ENCODE measurements at places on chromosomes 2 and 18.

DNA sequence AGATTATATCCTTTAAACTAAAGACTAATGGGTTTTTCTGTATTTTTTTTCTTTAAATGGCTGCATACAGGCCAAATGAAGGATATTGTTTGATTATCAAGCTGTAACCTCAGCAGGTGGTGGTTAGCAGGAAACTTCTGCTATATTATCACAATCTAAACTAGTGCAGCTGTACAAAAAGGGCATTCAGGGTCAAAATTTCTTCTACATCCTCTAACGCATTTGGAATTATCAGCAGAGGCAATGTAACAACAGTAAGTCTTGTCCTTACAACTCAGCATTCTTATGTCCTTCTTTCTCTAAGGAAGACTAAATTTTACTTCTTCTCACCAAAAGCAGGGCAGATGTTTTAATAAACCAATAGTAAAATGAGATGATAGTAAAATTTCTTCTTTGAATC is 135.8 kb upstream of the FN1 start:
- DNase-seq = no peak

DNA sequence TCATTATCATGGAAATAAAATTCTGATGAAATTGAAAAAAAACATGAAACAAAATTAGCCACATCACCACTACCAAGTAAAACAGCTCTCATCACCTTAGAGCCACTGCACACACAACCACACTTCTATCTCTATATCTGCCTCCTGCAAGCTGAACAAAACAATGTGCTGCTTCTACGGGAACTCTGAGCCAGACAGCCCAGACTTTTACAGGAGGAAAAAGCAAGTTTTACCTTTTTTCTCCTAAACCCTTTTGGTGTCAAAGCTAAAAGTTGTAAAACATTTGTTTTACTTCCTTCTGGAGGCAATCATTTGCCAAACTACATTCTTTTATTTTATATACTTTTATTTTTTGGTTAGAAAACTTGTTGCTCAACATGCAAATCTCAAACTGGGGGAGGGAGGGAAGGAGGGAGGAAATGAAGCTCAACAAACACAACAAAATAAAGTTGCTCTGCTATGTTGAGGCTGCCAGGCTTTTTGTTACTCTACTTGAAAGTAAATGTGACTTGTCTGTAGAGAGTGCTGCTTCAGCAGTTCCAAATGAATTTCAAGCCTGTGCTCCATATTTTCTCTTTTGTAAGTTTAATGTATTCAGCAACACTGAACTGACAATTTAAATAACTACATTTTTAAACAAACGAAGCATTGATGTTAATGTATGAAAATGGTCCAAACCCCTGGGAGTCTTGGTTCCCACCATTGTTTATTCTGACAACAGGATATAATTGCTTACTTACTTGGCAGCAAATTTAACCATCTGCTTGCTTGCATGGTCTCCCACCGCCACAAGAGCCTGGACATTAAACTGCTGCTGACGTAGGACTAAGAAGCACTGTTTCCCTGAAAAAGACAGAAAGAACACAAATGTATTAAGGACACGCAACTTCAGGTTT is 24.5 kb downstream of the DARS1 start:
- DNase-seq = peak; percentile 85

DNA sequence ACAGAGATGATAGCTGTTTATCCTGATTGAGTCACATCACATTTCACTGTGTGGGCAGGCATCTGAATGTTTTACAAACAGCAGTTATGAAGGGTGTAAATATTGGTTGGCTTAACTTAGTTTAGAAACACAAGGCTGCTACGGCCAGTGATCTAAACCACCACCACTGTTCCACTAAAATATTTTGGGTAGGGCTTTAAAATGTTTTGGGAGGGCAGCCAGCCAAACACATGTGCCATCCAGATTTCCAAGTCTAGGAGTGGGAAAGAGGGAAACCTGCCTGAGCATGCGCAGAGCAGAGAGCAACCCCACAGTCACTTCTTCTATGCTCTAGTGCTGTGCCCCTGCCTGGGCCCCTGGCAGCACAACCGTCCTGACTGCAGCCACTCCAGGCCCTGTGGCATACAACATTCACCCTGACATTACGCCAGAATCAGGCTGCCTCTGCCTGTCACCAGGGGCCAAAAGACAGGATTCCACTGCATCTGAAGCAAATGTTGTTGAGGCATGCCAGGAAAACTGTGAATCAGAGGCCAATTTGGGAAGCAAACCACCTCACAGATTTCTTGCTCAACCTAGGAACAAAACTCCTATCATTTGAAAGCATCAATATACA is 74.8 kb upstream of the COL5A2 start:
- no peak for DNase-seq

GRCh38 chr2:95323347-95324155 is 26.4 kb downstream of the KCNIP3 start:
- DNase-seq = no peak

- DNase-seq = no peak
These were observed 61.6 kb downstream of the BMP10 start for GRCh38 chr2:68809324-68810240.

- no peak for DNase-seq
These were observed 55.0 kb upstream of the CERS6 start for GRCh38 chr2:168401048-168401556.

GRCh38 chr2:33426666-33427231 is 49.7 kb upstream of the RASGRP3 start:
- DNase-seq = no peak

- DNase-seq = no peak
These were observed 4.8 kb downstream of the VWA3B start for GRCh38 chr2:98091738-98092137.

GRCh38 chr18:59060551-59060950 is 79.1 kb upstream of the SEC11C start:
- no peak for DNase-seq

DNA sequence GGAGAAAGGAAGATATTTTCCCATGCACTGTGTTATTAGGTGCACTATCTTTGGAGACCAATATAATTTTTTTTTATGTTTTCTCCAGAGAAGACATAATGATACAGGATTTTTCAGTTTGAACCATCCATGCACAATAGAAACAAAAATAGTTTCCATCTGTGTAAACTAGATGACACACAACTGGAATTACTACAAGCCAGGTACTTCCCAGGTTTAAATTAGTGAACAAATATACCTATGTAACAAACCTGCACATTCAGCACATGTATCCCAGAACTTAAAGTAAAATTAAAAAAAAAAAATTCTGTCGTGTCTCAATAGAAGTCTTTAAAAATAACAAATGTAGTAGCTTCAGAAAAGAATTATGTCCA is 1616.8 kb upstream of the ACVR2A start:
- no peak for DNase-seq

Data from G401 (cell line).